ENCODE measurements at places on chromosomes 11 and 22.

- DNase-seq: no peak
Measured at GRCh38 chr22:21842946-21843345, 24.5 kb downstream of the MAPK1 start.

DNA sequence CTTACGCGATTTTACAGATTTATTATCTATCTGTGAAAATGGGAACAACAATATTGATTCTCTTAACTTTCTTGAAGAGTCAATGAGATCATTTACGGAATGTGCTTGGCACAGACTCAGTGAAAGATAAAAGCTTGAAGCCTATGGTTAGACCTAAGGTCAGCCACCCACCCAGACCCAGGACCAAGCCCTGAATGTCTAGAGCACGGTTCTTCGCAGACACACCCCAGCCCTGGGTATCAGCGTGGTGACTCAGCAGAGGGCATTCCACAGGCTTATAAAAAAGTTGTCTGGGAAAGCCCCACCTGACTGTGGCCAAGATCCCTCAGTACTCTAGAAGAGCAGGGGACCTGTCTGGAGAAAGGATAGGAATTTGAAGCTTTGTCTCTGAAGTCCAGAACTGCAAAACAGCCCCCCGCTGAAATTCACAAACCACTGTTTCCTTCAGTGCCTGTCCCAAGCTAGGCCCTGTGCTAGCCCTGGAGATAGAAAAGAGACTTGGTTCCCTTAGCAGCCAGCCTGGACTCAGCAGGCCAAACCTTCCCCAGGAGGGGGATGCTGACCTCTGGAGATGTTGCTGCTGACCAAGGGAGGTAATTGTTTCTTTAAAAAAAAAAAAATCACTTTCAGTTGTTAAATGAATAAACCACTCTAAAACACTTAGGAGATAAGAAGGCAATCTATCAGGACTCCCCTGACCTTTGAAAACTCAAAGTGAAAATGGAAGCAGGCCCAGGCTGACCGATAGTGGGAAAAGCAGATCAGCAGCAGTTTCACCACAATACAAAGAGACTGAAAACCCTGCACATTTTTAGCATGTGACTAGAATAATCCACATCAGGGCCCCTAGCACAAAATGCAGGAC is 114.0 kb downstream of the ABTB2 start:
- DNase-seq: peak; percentile 69

DNA sequence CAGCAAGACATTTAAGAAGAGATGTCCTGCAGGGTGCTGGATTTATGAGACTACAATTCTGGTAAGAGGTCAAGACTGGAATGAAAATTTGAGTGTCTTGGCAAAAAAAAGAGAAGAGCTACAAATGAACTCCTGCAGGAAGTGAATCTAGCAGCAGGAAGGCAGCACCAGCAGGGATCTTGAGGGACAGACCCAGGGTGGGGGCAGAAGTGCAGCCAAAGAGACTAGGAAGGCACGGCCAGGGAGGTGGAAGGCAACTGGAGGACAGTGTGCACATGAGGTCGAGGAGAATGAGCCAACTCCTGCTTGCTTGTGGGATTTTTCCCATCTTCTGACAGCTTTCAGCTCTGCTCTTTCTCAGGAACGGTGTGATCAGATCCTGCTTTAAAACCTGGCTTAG is 263.2 kb downstream of the BUD13 start:
- DNase-seq: peak; percentile 40

DNA sequence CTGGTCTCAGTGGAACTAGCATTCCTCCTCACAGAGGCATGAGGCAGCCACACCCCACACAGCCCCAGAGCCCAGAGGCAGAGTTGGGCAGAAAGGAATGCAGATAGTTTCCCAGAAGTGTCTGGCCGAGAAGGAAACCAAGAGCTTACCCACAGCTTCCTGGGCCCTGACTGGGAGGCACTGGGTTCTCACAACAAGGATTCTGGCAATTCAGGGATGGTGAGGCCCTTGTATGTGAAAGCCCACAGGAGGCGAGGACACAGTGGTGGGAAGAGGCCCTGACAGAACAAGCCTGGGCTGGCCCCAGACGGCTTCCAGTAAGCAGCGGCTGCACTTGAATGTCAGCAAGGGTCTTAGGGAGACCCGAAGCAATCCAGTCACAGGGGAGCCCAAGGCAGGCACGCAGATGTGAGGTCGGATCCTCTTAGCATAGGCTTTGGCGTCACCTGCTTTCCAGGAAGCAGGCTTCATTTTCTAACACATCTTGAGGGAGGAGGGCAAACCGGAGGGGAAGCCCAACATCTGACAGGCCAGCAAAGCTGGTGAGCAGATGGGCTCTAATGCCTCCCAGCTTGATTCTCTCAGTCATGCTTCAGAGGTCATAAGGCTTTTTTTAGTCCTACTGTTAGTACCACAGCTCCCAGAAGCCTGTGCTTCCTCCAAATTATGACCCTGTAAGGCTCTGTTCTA is 78.3 kb upstream of the AKIP1 start:
- DNase-seq: peak; percentile 69

DNA sequence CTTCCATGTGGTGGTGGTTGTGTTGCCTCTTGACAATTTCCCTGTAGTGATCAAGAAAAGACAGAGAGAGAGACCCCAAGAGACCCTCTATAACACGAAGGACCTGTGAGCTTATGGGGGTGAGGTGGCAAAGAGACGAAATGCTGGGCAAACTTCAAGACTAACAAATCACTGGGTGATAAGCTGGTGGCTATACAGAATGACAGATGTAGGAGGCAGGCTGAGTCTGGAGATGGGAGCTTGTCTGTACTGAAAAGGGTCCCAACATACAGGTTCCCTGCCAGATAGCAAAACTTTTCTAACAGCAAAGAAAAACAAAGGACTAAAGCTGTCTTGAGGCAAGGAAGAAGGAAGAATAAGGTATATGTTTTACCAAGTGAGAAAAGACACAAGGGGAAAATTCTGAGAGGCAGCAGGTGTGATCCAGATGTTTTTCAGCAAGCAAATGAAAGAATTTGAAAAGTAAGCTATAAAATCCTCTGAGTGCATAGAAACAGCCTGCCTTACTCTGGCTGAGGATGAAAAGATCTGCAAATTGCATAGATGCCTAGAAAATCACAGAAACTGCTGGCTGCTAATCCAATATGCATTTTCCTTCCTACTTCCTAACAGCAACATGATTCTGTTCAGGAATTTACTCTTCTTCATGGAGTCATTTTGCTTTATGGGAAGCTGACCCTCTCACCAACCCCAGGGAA is 21.9 kb upstream of the LYVE1 start:
- DNase-seq: no peak

All from endodermal cell (in vitro differentiated cells).